ENCODE measurements at places on chromosomes 2 and 18.

GRCh38 chr2:239892441-239893235, 132.5 kb downstream of the NDUFA10 start:
- no peak for DNase-seq

GRCh38 chr2:102002228-102002627, 10.5 kb downstream of the IL1R2 start:
- no peak for DNase-seq

DNA sequence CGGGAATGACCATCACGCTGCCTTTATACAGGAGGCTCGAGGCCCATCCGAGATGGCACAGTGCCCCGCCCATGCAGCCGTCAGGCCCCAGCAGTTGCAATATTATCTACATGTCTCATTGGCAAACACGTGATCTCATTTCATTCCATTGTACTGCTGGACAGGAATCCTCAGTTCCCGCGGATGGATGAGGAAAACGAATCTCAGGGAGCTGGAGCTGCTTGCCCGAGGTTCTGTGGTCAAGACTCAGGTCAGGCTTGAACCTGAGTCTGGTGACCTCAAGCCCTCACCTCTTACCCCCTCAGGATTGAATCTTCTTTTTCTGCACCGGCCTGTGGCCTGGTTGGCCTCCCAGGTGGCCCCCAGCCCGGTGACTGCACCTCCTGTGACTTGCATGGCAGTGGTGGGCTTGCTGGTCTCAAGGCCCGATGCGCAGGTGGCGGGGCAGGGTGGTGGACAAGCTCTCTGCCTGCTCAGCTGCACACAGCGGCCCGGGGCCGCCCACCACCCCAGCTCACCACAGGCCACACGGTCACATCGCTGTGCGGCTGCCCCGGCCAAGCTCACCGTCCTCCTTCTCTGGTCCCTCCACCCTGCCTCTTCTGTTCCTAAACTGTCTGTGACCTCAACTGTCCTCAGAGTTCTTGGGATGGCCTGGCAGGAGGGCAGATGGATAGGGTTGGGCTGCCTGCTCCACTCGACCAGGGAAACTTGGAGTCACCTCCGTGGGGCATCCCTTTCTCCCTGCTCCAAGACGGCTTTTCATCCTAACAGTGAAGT, 52.0 kb upstream of the HS6ST1 start:
- DNase-seq, result no peak

DNA sequence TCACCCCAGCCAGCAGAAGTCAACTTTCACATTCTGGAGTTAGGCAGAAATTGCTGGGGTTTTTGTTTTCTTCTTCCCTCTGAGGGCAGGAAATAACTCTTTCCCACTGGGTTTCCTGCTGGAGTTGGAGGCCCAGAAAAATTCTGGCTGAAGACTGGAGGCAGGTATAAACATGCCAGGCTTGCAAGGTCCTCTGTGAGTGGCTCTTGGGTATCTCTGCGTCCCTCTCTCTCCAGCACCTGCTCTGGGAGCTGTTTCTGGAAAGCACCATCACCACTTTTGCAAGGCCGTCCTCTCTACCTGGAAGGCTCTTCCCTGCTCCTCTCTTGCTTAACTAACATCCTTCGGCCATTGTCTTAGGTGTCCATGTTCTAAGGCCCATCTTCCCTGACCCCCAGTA, 91.0 kb downstream of the MCFD2 start:
- DNase-seq, result no peak

DNA sequence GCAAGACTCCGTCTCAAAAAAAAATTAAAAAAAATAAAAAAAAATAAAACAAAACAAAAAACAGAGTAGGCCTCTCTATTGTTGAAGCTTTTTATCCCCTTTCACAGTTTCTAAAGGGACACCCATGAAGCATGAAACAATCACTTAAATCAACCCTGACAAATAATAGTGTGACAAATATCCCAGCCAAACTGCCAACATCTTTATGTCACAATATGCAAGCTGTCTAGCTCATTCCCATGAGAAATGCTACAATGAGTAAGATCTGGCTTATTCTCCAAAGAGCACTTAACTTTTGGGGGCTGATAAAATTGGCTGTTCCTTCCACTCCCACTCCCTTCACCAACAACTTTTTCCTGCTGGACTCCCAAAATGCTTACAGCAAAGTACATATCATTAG, 21.7 kb upstream of the ABCA12 start:
- DNase-seq, result no peak
